ENCODE measurements at places on chromosomes 5 and 9.

- no peak for DNase-seq
Observed at GRCh38 chr5:26012078-26012477, 1026.3 kb downstream of the CDH9 start.

GRCh38 chr5:44332285-44332971 lies 56.8 kb downstream of the FGF10 start:
- DNase-seq: no peak

- peak; percentile 89 for DNase-seq
Observed at GRCh38 chr5:134524826-134525682, at the start of gene JADE2. TSS of gene JADE2 (plus strand) at chr5:134525670. CDS start at chr5:134535858, 10,188 bp downstream.

- DNase-seq: no peak
Observed at GRCh38 chr5:75364571-75365280, 27.7 kb downstream of the HMGCR start.

DNA sequence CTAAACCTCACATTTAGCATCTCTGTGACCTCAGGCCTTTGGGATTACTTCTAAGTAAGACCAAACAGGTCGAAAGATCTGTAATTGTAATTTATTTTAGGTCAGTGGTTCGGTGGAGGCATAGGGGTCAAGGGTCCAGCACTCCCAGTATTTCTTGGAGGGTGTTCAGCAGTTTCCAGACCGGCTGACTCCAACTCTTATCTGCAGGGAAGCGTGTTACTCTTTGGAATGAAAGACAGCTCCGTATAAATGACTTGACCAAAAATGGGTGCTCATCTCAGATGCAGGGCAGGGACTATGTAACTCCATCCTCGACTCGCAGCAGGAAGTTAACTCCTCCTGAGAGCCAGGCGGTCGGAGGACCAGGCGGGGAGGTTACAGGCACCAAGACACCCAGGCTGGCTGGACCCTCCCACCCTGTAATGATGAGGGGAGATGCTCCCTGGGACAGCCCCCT lies 620 bp upstream of the VPS13A start:
- no peak for DNase-seq

DNA sequence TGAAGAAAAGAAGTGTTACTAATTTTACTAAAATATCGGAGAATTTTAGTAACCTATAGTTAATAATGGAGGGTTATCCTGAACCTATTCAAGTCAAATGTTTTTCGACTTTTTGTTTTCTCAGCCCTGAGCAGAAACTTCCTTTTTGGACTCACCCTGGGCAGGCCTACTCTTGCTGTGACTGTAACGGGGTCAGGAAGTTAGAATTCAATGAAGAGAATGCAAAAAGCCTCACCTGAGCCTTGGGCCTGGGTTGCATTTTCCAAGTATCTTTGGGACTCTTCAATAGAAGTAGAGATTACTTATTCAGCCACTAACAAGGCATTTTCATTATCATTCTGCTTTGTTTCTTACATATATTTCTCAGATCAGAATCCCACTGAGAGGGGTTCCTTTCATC lies 405.3 kb downstream of the TLR4 start:
- no peak for DNase-seq

- no peak for DNase-seq
Observed at GRCh38 chr9:12922224-12922866, 147.5 kb downstream of the LURAP1L start.

DNA sequence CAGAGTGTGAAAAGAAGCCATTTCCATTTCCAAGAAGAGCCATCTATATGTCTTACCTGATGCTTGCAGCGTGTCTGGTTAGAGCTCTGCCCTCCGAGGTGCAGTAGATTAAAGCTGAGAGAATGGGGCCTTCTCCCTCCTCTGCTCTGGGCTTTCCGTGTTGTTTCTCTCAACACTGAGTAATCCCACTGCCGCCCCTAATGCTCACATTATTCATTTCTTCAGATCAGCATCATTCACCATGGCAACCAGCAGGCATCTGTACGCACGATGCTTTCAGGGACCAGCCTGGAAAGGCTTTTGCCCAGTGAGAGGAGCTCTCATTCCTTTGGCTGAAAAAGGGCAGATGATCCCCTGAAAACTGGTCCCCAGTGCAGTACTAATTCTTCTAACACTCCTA lies 79.6 kb downstream of the CYFIP2 start:
- DNase-seq: no peak

DNA sequence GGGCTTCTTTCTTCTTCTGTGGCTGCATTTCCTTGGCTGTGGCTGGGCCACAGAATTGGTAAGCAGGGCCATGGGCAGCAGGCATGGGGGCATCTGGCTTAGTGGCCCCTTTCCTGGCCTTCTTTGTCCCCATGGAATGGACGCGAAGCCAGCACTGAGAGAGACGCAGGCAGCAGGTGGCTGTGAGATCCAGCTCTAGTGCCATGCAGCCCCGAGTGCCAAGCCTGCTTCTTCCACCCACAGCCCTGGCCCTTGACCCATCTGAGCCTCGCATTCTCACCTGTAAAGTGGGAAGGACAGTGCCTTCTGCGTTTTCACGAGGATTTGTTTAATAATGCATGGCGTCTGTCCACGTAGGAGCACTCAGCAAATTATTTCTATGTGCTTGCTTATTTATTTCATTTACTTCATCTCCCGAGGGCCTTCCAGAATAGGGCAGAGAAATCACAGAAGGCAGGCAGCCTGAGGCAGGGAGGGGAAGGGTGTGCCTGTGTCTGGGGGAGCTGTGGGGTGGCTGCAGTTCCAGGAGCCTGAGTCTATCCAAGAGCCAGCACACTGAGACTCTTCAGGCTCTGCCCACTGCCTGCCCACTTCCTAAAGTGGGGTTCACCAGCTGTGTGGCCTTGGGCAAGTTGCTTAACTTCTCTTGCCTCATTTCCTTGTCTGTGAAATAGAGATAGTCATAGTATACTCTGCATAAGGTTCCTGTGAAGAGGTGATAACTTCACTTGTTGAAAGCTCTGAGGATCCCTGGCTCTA lies 55.2 kb downstream of the NTNG2 start:
- no peak for DNase-seq

DNA sequence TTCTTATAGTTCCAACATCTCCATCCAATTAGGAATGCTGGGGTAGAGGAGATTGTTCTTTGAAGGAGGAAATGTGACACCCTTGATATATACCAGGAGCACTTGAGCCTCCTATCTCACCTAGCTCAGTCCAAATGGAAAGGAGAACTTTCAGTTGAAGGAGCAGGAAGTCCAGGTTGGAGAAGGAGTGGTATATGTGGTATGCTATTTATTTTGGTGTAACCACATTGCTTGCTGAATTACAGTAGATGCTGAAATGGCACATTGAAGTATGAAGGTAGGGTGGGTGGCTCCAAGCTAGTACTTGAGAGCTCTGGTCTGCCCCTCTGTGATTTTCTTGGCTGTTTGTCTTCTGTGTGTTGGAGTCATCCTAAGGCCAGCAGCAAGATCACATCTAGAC lies 6.1 kb downstream of the CSNK1G3 start:
- no peak for DNase-seq

- peak; percentile 94 for DNase-seq
Observed at GRCh38 chr9:89536145-89536574, 38.2 kb upstream of the SEMA4D start.

- no peak for DNase-seq
Observed at GRCh38 chr9:35743452-35743851, 5.6 kb downstream of the GBA2 start.

DNA sequence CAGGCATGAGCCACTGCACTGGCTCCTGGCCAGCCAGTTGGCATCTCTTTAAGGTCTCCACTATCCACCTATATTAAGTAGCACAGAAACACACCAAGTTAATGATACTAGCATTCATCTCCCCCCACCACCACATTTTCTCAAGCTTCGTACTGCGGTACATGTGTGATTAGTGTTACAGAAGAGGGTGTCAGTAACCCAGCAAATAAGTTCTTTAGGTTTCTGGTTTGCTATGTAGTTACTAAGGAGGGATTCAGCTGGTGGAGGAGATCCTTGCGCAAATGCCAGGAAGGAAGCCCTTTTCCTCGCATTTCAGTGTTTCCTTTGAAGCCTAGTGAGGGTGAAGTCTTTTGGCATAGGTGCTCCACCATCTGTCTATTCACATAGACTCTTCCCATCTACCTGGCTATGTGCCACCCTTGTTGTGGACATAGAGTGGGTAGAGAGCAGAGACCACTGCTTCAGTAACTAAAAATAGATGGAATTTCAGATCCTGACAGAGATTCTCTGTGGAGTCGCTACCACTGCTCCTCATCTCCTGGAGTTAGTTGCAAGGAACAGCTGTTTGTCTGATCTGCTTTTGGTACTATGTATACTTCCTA lies 16.7 kb downstream of the UBE2D2 start:
- DNase-seq: no peak

GRCh38 chr5:110297152-110297670 lies 429.3 kb downstream of the TMEM232 start:
- DNase-seq: no peak

DNA sequence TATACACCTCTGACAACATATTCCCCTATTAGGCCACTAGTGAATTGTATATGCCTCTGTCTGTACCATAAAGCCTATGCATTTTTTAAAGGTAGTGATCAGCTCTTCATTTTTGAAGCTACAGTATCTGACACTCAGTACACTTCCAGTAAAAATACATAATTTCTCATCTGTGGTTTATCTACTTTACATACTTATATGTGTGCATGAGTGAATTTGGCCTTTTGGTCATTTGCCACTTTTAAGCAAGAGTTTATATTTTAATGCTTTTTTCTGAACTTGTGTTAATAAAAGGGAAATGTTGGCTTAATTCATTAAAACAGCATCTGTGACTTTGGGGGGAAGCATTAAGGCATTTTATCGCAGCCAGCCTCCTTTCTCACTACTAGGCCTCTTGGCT lies 47.8 kb downstream of the ST8SIA4 start:
- DNase-seq: no peak

- no peak for DNase-seq
Observed at GRCh38 chr9:106625259-106625789, 237.6 kb upstream of the ZNF462 start.

- no peak for DNase-seq
Observed at GRCh38 chr9:114957558-114957957, 27.2 kb upstream of the TNFSF8 start.

DNA sequence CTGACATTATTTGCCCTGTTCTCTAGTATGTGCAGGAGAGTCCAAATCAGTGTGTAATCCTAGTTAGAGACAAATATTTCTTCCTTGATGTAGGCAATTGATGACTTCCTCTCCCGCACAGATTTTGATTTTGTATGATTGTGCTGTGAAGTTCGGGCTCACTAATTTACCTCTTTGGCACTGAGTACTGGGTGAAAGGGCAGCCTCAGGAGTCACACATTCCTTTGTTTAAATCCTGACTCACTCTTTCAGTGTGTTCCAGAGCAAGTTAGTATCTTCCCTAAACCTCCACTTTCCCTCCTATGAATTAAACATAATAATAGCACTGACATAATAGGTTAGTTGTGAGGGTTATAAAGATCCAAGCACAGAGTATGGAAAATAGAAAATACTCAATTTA lies 269.7 kb downstream of the ISL1 start:
- DNase-seq: no peak

- DNase-seq: no peak
Observed at GRCh38 chr5:173659423-173659822, 43.0 kb upstream of the BOD1 start.
